Spleen (tissue), 13 donors: ENCODE measurements at places on chromosomes 12 and 14. TPM values are rescaled to one million over a fixed set of nuclear protein-coding genes. Genes with fewer than 3 reads are reported as not detected.

Gene MYF5
- not detected for total RNA-seq

Gene COCH
- 2.3 TPM for total RNA-seq

Gene GDF3
- total RNA-seq = not detected

Gene NOS1
- 0.22 TPM for total RNA-seq

Gene DRAM1
- 26.6 TPM for total RNA-seq

Gene DBX2
- total RNA-seq = not detected

Gene KLRC3
- 3.9 TPM for total RNA-seq

Gene EXOC3L4
- 12.1 TPM for total RNA-seq

Gene SLC4A8
- total RNA-seq = 5.7 TPM

DNA sequence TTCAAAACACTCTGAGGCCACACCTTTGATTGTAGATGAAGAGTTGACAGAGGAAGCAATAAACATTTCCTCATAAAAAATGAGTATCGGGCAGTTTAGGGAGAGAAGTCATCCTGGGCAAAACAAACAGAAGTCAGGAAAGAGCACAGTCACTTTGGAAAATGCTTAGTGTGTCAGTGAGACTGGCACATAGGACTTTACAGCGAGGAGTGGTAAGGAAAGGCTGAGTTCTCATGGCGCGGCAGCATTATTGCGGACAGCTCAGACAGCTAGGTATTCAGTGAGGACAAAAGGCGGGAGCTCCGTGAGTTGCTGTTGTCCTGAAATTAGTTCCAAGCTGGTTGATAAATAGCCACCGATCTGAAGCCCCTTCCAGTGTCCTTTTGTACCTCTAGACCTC is 229.9 kb downstream of the SNAPC1 start:
- no peaks in the 10 kb centered on the region for H3K27me3 ChIP-seq
- no peak for DNase-seq
- no peak overlapping the region for H3K27ac ChIP-seq
- H3K4me1 ChIP-seq = no peaks in the 10 kb centered on the region

DNA sequence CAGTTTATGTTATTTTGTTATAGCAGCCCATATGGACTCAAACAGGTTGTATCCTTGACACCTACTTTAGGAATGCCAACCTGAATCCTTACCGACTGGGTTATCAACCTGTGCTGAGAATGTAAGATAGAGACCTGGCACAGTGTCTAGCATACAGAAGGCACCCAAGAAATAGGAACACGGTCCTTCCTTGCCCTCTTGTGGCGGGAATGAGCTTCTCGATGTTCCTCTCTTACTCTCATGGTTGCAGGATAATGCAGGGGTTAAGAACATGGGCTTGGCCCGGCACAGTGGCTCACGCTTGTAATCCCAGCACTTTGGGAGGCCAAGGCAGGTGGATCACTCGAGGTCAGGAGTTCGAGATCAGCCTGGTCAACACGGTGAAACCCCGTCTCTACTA is 6.5 kb downstream of the C12orf43 start:
- DNase-seq = no peak
- H3K27me3 ChIP-seq = no peaks in the 10 kb centered on the region
- H3K4me3 ChIP-seq = no peak overlapping the region

DNA sequence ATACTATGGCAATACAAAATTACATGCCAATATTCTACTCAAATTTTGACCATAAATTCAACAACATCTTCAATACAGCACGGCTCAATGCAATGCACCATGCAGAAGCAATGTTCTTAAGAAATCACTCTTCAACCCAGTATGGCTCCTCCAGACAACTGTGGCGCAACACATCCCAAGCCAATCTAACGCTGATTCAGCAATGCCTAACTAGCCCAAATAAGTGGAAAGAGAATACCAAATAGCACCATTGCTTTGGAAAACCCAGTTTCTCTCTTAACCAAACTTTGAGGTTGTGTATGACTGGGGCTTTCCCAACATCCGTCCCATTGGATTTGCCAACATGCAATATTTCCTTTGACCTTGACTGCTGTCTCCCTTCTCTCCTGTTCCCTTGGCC is 211.1 kb upstream of the TBX3 start:
- no peaks in the 10 kb centered on the region for H3K4me1 ChIP-seq
- H3K4me3 ChIP-seq = no peak overlapping the region
- no peak overlapping the region for H3K27ac ChIP-seq
- DNase-seq = no peak
- no peaks in the 10 kb centered on the region for H3K36me3 ChIP-seq

DNA sequence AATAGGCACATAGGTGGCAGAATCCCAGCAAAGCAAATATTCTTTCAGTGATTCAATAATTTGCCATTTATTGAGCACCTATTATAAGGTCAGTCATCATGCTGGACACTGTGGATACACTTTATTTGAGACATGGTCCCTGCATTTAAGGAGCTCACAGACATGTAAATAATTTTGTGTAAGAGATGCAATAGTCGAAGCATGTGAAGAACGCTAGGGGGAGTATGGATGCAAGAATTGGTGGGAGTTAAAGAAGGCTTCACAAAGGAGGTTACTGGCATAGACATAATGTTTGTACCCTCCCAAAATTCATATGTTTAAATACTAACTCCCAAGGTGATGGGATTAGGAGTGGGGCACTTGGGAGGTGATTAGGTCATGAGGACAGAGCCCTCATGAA is 260.6 kb upstream of the GARIN6 start:
- H3K27ac ChIP-seq = no peak overlapping the region
- no peaks in the 10 kb centered on the region for H3K27me3 ChIP-seq
- no peak for DNase-seq
- no peak overlapping the region for H3K4me3 ChIP-seq

DNA sequence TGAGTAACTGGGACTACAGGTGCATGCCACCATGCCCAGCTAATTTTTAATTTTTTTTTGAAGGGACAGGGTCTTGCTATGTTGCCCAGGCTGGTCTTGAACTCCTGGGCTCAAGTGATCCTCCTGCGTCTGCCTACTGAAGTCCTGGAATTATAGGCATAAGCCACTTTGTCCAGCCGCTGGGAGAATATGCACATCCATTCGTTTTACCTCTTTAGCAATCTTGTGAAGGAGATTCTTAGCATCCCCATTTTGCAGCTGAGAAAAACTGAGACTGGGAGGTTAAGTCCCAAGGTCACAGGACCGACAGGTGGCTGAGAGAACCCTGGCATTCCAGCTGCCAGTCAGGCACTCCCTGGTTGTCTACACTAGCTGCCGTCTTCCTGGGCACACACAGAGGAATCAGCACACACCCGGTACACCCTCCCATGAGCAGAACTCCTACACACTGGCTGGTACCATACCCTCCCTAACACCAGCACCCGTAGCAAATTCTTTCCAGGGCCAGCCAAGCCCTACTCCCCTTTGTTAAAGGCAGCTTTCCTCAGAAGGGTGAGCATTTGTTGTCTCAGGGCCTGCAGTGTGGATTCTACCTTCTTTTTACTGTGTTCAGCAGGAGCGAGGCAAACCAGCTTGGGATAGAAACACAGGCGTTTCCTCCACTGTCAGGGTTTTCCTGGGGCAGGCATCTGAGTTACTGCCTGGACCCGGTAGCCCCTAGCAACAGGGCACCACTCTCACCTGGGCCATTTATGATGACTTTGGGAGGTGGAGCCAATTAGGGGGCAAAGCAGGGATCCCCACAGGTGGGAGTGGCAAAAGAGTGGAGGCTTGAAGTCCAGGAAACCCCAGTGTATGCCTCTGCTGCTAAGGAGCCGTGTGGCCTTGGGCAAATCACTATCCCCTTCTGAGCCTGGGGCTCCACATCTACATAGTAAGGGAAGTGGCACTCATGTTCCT is 70.2 kb downstream of the IRF2BPL start:
- DNase-seq = no peak
- peak overlapping the region; percentile 40 for H3K27ac ChIP-seq
- H3K36me3 ChIP-seq = no peaks in the 10 kb centered on the region
- H3K4me1 ChIP-seq = peaks cover 52% of the 10 kb centered on the region
- no peak overlapping the region for H3K4me3 ChIP-seq

- H3K4me3 ChIP-seq = no peak overlapping the region
- no peaks in the 10 kb centered on the region for H3K36me3 ChIP-seq
- H3K27me3 ChIP-seq = peaks cover 9% of the 10 kb centered on the region
- no peaks in the 10 kb centered on the region for H3K4me1 ChIP-seq
Measured at GRCh38 chr12:130559806-130560205, 156.3 kb downstream of the RIMBP2 start.

DNA sequence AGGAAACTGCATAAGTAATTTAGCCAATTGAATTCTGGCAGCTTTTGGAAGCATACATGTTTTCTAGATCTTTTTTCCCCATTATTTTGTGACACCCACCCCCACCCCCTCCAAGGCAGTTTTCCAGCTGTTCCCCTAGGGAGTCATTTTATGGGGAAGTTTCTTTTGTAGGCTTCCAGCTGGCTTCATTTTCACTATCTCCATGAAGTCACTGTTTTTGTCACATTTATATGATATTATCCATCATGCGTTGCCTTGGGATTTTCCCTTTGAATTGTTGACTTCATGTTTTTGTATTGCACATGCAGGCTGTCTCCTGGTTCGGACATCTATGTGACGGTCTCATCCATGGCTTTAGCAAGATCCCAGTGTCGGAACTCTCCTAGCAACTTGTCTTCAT is 233.6 kb upstream of the RGS6 start:
- no peaks in the 10 kb centered on the region for H3K27me3 ChIP-seq
- no peak for DNase-seq
- no peak overlapping the region for H3K27ac ChIP-seq
- no peak overlapping the region for H3K4me3 ChIP-seq

GRCh38 chr12:40208707-40209446 is 15.9 kb upstream of the LRRK2 start:
- H3K4me1 ChIP-seq = peaks cover 26% of the 10 kb centered on the region
- peak overlapping the region; percentile 76 for H3K27ac ChIP-seq
- DNase-seq = no peak
- no peak overlapping the region for H3K4me3 ChIP-seq

GRCh38 chr12:44488180-44488579 is 387.9 kb downstream of the NELL2 start:
- H3K4me1 ChIP-seq = no peaks in the 10 kb centered on the region
- no peak overlapping the region for H3K4me3 ChIP-seq

DNA sequence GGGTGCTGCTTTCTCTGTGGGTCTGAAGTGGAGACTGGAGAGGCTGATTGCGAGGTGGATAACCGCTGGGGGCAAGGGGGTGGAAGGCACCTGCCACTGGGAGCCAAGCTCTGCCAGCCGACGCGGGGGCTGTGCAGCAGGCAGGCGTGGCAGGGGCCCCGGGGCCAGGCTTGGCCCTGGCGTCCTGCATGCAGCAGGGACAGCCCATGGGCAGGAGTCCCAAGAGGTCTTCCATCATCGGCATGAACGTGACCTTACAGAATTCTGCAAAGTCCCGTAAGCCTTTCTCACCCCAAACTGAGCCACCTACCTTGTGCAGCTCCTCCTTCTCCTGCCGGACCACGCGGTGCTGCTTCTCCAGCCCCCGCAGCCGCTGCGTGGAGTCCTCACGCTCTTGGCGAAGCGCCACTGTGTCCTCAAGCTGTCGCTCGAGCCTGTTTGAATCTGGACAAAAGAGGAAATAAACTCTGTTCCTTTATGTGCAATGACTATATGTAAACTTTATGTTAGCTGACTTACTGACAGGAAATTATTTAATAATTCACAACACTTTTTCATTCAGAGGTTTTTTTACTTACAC is 51.3 kb downstream of the AMN start:
- peak; percentile 70 for DNase-seq
- H3K36me3 ChIP-seq = peaks cover 95% of the 10 kb centered on the region

GRCh38 chr14:104583424-104584306 is 4.1 kb downstream of the C14orf180 start:
- no peak overlapping the region for H3K27ac ChIP-seq
- H3K36me3 ChIP-seq = no peaks in the 10 kb centered on the region
- H3K4me3 ChIP-seq = no peak overlapping the region
- H3K4me1 ChIP-seq = no peaks in the 10 kb centered on the region
- H3K27me3 ChIP-seq = peaks cover 6% of the 10 kb centered on the region

GRCh38 chr14:75542588-75543091 is 20.4 kb downstream of the BATF start:
- DNase-seq = peak; percentile 96
- peak overlapping the region; percentile 85 for H3K27ac ChIP-seq
- peaks cover 10% of the 10 kb centered on the region for H3K36me3 ChIP-seq
- no peaks in the 10 kb centered on the region for H3K27me3 ChIP-seq
- peaks cover 54% of the 10 kb centered on the region for H3K4me1 ChIP-seq
- H3K4me3 ChIP-seq = no peak overlapping the region

GRCh38 chr14:95480887-95481226 is 35.6 kb downstream of the SYNE3 start:
- peaks cover 66% of the 10 kb centered on the region for H3K4me1 ChIP-seq
- no peak overlapping the region for H3K4me3 ChIP-seq
- no peak overlapping the region for H3K27ac ChIP-seq
- DNase-seq = no peak

- DNase-seq = no peak
- no peak overlapping the region for H3K27ac ChIP-seq
- H3K36me3 ChIP-seq = no peaks in the 10 kb centered on the region
- H3K4me1 ChIP-seq = no peaks in the 10 kb centered on the region
Measured at GRCh38 chr12:51647647-51648046, 56.6 kb downstream of the SCN8A start.

DNA sequence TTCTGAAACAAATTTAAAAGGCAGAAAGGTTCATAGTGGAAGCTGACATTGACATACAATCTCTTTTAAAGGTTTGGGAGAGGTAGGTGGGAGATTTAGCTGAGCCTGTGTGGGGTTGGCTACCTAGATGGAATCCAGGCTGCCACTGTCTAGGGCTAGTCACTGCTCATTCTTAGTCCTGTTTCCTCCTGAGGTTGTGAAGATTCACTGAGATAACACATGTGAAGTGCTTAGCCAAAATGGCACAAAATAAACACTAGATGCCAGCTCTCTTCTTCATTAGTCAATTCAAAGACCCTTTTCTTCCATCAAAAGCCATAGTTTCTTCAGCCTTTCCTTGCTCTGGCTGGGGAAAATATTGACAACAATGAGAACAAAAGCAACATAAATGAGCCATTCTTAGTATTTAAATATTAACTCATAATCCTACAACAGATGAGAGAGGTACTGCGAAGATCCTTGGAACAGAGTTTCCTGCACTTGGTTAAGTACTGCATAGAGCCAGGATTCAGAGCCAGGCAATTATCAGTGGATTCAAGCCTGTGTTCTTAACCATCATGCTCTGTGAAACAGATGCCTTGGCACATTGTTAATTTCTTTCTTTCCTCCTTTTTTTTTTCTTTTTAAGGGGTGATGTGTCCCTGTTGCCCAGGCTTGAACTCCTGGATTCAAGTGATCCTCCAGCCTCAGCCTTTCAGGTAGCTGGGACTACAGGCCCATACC is 3.5 kb downstream of the MYF6 start:
- H3K27ac ChIP-seq = no peak overlapping the region
- no peak for DNase-seq
- H3K36me3 ChIP-seq = no peaks in the 10 kb centered on the region
- no peaks in the 10 kb centered on the region for H3K4me1 ChIP-seq
- H3K4me3 ChIP-seq = no peak overlapping the region

- H3K4me1 ChIP-seq = peaks cover 6% of the 10 kb centered on the region
- H3K36me3 ChIP-seq = no peaks in the 10 kb centered on the region
- no peak for DNase-seq
- H3K27ac ChIP-seq = no peak overlapping the region
- no peak overlapping the region for H3K4me3 ChIP-seq
Measured at GRCh38 chr14:38286452-38286851, 30.6 kb upstream of the CLEC14A start.

- no peaks in the 10 kb centered on the region for H3K4me1 ChIP-seq
- H3K36me3 ChIP-seq = no peaks in the 10 kb centered on the region
- DNase-seq = no peak
- H3K27ac ChIP-seq = no peak overlapping the region
Measured at GRCh38 chr12:42281278-42281677, 43.2 kb upstream of the YAF2 start.
